ENCODE measurements at places on chromosomes 1 and 21.
A peak's percentile ranks its signal among the peaks of the same experiment; 100 is the strongest.

DNA sequence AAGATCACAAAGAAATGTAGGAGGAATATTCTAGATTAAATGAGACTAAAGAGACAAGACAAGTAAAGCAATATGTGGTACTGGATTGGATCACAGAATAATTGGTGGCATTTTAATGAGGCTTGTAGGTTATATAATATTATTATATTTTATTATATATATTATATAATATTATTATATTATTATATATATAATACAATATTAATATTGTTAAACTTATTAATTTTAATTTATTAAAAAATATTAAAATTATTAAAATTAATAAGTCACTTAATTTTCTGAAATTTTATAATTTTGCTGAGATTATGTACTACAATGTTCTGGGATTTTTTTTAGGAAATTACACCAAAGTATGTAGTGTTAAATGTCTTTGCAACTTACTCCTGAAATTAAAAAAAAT is 311.9 kb downstream of the COL11A1 start:
- DNase-seq, result no peak

DNA sequence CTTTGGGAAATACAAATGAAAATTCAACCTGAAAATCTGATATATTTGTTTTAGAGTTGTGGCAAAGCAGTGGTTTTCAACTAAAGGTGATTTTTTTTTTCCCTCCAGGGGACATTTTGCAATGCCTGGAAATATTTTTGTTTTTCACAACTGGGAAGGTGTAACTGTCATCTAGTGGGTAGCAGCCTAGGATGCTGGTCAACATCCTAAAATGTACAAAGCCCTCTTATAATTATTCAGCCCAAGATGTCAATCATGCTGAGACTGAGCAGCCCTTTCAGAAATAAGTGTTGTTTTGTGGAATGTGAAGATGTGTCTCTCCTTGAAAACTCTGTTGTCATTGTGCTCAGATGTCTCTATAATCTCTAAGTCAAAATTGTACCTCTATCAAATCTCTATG is 95.2 kb upstream of the NCAM2 start:
- DNase-seq, result no peak

DNA sequence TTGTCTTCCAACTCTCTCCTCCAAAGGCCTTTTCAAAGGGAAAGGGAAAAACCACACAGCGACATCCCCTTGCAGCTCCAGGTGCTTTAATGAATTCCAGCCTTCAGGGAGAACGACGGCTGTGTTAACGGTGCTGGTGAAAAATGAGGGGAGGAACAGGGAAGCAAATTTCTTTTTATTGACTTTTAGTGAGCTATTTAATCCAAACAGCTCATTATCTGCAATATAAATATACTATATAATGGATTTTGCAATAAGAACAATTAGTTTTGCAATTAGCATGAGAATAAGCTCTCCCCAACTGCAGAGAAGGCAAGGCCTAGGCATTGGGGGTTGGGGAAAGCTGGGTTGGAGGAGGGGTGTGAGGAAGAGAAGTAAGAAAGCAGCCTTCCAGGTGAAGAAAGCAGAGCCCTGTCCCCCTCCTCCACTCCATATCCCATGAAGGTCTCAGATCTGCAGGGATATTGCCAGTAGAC is 159.0 kb upstream of the ZC3H12A start:
- DNase-seq, result no peak

- DNase-seq, result no peak
These were observed 588.1 kb downstream of the DPYD start for GRCh38 chr1:97332716-97333115.

- DNase-seq, result no peak
These were observed 18.9 kb downstream of the LACTBL1 start for GRCh38 chr1:22953740-22954141.

GRCh38 chr1:15176120-15176519 is 22.6 kb downstream of the TMEM51 start:
- no peak for DNase-seq

GRCh38 chr1:235415008-235415904 is 48.0 kb downstream of the TBCE start:
- peak; percentile 57 for DNase-seq

- DNase-seq, result no peak
These were observed 409.8 kb downstream of the DISC1 start for GRCh38 chr1:232036181-232036933.

- DNase-seq, result no peak
These were observed 11.5 kb downstream of the MORN1 start for GRCh38 chr1:2379733-2380404.

- peak; percentile 53 for DNase-seq
These were observed at the start of gene ATPAF1 for GRCh38 chr1:46667782-46668760. ATPAF1 (minus strand) TSS chr1:46668364; CDS start chr1:46668322, 42 bp downstream.

GRCh38 chr1:76867342-76868130 is at the start of gene ST6GALNAC5:
ST6GALNAC5 (plus strand) TSS chr1:76867480.
- DNase-seq, result no peak

DNA sequence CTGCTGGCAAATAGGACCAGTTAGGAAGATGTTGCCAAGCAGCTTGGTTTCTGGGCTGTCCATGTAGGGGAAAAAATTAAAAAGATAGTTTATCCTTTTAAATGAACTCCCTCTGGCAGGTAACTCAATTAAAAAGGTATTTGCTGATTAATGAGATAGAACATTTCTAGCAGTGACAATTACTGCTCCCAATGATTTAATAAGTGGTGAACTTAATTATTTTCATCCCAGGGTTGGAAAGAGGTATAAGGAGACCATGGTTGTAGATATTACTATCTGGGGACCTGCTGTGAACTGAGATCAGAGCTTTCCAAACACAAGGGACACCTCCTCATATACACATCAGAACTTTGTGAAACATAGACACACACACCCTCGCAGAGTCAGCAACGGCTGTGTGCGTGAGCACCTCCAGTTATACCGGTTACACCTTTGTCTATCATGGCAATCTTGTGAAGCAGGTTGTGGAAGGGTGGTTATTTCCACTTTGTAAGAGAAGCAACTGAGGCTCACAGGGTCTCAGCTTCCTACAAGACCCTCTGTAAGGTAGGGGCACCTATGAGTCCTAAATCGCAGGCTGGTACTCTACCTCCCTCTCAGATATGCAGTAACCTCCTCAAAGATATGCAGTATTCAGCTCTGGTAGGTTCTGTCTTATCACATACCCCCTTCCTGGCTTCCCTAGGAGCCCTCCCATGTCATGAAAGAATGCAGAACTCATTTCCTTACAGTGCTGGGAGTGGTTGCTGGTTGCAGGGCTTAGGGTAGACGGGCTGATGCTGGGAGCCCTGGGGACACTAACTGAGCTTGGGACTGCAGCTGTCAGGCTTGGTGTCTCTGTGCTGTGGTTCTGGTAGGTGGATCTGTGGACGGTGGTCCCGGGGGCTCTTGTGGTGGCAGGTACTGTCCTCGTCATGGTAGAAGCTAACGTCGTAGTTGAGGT is 18.5 kb upstream of the MAGOH start:
- DNase-seq, result no peak

DNA sequence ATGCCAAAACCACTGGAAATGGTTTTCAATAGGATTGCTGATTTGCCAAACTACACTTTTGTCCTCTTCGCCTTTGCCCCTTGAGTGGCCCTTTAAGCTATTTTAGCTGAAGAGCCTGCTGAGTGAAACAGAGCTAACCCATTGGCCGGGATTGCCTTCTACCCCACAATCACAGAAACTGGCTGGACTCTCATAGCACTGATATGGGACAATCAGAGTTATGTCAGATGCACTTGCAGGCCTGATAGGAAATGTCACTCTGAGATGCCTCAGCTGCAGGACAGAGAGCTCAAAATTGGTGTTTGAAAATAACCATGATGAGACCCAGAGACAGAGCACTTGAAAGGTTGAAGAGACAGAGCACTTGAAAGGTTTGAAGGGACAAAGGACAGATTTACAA is 354.4 kb downstream of the BRINP2 start:
- no peak for DNase-seq

GRCh38 chr1:109027841-109028240 is 14.1 kb downstream of the WDR47 start:
- DNase-seq, result no peak

DNA sequence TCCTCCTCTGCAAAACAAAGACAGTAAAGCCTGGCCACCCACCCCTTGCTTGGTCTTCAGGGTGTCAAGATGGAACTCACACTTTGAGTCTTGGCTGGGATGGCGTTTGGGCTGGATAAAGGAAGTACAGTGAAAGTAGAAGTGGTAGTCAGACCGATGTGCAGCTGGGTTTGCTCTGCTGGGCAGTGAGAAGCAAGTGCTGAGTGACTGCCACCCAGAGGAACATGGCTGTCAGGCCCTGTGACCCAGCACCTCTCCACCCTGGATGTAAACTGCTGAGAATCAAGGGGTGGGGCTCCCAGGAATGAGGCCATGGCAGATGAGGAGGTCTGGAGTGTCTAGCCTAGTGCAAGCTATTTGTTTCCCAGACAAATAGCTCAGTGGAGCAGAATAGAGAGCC is 51.2 kb downstream of the POFUT2 start:
- no peak for DNase-seq

GRCh38 chr21:45136927-45137611 is 62.7 kb downstream of the ADARB1 start:
- DNase-seq, result peak; percentile 30

DNA sequence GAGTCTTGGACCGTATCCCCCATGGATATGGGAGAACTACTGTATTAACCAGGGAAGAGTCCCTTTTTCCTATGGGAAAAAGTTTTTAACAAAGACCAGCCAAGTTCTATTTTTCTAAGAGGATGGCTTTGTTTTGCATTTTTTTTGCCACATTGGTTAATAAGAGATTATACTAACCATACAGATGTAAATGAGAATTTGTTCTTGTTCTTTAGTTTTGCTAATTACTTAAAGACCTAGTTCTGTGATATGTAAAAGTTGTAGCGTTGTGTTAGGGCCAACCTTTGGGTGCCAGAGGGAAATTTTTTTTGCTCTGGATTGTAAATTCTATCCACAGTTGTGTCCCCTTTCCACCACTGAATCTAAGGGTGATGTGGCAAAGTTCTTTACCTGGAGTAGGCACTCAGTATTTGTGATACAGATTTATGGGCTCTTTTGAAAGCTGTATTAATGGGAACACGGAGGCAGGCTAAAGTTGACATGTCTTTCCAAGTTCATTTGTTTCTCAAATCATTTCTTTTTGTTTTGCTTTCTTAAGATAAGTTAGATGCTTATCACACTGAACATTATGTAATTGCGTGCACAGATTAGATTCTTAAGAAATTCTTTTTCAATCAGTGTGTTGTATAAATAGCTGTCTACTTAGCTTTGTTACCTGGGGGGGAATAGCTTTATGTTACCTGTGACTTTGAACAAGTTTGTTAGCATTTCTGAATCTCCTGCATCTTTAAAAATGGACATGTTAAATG is 2.9 kb downstream of the SOAT1 start:
- no peak for DNase-seq

- no peak for DNase-seq
These were observed 39.4 kb downstream of the KCNJ15 start for GRCh38 chr21:38295997-38296764.

GRCh38 chr21:21813289-21813688 is 815.1 kb downstream of the NCAM2 start:
- no peak for DNase-seq

GRCh38 chr21:31875496-31876015 is 2.7 kb downstream of the HUNK start:
- DNase-seq, result no peak

- no peak for DNase-seq
These were observed 52.7 kb downstream of the DHRS3 start for GRCh38 chr1:12565094-12565965.

- peak; percentile 37 for DNase-seq
These were observed 749 bp downstream of the CITED4 start for GRCh38 chr1:40861224-40862003.

DNA sequence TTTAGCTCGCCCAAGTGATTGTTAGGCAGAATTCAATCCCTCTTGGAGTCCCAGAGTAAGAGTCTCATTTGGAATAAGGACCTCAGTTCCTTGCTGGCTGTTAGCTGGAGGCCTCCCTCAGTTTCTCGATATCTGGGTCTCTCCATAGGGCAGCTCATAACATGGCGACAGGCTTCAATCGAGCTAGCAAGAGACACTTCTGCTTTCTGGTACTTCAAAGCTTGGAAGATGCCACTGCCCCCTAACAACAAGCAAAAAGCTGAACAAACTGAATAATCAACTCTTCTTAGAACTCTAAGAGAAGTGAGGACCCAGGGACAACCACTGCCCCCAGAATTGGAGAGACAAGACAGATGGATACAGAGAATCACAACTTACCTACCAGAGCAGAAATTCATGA is 86.2 kb downstream of the TEX35 start:
- DNase-seq, result no peak

GRCh38 chr1:232915212-232915611 is 35.2 kb upstream of the NTPCR start:
- no peak for DNase-seq
